Stromal cell of bone marrow (primary cell): ENCODE measurements at places on chromosomes 5 and 9.

DNA sequence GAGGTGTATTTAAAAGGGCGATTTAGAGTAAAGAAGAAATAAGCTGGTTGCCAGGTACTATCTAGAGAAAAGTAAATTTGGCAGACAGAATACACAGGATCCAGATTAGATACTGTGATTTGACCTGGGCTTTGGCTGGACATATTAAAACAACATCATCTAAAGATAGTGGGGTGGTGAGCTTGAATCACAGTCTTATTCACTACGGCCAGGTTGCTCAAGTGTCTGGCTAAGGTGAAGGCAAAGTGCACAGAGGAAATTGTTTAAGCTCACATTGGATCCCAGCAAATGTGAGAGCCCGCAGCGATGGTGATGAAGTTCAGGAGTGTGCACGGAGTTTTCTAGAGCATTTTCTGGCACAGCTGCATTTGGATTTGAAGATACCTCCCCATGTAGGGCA, 398.2 kb upstream of the MEF2C start:
- no peak for DNase-seq

DNA sequence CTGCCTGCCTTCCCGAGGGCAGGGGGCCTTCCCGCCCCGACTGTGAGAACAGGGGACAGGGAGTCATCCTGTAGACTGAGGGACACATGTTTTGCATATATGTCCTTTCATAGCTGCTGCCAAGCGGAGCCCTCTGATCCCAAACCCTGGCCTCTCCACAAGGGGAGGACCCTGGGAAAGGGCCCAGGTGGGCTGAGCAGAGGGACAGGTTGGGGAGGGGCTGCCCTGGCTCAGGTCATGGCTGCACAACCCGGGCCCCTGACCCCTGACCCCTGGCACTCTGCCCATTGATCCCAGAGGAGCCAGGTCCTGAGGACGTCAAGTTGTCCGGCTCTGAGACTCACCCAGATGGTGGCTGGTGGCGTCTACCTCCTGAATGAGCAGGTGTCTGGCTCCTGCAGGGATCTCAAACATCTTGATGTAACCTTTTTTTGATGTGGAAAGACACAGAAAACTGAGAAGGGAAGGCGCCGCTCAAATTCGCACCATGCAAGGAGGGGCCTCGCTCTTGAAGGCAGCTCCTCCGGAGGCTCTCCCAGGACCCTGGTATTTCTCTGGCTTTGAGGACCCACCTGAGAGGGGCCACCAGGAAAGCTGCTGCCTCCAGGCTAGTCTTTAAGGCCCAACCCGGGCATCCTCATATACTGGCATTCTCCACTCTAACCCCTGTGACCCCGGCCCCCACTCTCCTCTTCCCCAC, 71.9 kb downstream of the ZNF354C start:
- no peak for DNase-seq

GRCh38 chr5:11429254-11429653, 475.0 kb downstream of the CTNND2 start:
- DNase-seq: no peak

DNA sequence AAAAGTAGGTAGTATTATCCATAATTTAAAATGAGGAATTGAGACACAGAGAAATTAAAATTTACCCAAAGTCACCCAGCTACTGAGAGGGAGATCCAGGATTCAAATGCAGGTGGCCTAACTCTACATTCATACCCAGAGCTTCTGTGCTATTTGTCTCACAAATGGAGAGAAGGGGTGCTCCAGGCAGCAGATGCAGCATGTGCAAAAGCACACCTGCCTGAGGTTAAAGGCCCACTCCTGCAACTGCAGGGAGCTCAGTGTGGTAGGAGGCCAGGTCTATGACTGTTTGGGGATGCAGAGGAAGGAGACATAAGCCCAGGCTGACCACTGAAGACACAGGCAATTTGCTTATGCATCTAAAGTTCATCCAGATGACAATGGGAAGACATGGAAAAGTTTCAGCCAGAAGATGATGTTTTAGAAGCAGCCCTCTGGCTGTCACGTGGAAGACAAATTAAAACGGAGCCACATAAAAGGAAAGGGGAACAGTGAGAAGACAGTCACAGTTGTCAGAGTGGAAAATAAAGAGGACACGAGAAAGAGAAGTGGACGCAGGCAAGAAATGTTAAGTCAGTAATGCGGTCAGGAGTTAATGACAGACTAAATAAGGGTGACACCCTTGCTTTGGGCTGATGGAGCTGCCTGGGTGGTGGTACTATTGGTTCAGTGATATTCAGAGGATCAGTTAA, 214.7 kb downstream of the EBF1 start:
- DNase-seq: no peak

GRCh38 chr5:42970636-42971559, 69.2 kb downstream of the ANXA2R start:
- DNase-seq: no peak

GRCh38 chr5:74538206-74538661, 102.3 kb downstream of the ENC1 start:
- DNase-seq: peak; percentile 83

GRCh38 chr5:135393691-135394090, 5.3 kb downstream of the MACROH2A1 start:
- no peak for DNase-seq

- DNase-seq: no peak
These were observed 8.8 kb downstream of the LHFPL2 start for GRCh38 chr5:78639791-78640190.

GRCh38 chr5:110342683-110343082, 383.8 kb downstream of the TMEM232 start:
- no peak for DNase-seq

GRCh38 chr5:5481206-5481605, 58.7 kb downstream of the ICE1 start:
- DNase-seq: no peak
